Activated T-cell treated with anti-CD3 and anti-CD28 coated beads for 1 hour (primary cell): ENCODE measurements at places on chromosomes 3 and 15.

DNA sequence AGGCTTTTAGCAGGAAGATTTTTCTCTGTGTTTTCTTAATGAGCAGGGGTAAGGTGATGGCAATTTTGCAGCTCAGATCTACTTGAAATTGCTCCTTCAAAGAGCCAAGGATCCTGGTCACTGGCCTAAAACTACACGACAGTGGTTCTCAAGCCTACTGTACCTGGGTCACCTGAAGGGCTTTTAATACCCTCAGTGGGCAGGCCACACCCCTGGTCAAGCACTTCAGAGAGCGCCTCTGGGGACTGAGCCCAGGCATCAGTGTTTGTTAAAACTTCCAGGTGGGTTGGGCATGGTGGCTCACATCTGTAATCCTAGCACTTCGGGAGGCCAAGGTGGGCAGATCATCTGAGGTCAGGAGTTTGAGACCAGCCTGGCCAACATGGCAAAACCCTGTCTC, 158.4 kb downstream of the FAM43A start:
- no peak for DNase-seq

GRCh38 chr3:185318141-185318540, 44.8 kb upstream of the MAP3K13 start:
- no peak for DNase-seq

DNA sequence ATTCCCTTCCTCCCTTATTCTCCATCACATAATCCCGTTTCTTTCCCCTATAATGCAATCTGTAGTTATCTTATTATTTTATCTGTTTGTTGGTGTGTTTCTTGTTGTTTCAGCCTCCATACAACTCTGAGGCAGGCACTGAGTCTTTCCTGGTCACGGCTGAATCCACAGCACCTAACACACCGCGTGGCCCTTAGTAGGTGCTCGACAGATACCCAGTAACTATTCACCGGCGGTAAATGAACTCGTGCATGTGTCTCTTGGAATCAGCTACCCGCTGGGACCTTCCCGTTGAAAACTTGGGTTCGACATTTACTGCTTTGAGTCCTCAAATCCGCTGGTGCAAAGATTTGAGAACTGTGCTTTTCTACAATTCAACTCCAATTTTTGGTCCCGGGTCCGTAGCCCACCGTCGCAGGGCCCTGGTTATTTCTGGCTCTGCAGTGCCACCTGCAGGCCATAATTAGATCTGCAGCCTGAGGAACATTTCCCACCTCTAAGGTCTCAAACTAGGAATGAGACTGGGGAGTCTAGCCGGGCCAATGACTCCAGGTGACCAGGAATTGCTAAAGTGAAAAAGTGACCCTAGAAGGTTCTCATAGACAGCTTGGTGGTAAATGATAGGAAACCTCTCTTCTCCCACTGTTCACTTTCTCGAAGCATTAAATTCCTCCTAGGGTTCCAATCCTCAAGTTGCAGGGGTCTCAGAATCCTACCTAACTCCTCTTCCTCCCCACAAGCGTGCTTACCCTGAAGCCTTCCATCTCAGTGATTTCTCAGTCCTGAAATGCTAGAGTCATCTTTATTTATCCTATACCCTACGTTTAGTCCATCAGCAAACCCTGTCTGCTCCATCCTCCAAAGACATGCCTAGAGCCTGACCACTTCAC, 40.0 kb upstream of the TRH start:
- peak; percentile 14 for DNase-seq

DNA sequence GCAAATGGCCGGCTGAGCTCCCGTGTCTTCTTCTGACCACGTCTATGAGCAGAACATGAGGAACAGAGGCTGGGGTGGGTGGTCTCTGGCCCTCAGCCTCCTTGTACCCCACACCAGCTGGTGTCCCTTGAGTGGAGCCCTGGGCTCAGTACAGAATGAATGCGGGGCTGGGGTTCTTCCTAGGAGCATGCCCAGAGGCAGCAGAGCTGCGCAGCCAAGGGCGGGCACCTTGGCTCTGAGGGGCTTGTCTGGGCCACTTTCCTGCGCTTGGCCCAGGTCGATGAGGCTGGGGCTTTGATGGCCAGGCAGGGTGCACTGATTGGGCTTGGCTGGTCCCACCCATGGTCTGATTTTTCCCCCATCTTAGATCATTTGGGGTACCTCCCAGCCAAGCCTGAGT, 6.4 kb downstream of the SCN5A start:
- no peak for DNase-seq

GRCh38 chr3:126711121-126711760, 7.2 kb downstream of the CHCHD6 start:
- no peak for DNase-seq

GRCh38 chr3:127490271-127491023, 100.1 kb downstream of the TPRA1 start:
- DNase-seq, result no peak

GRCh38 chr15:79195802-79196201, 86.7 kb upstream of the ANKRD34C start:
- DNase-seq, result no peak

GRCh38 chr15:54582863-54583643, 604.8 kb downstream of the UNC13C start:
- DNase-seq, result no peak

DNA sequence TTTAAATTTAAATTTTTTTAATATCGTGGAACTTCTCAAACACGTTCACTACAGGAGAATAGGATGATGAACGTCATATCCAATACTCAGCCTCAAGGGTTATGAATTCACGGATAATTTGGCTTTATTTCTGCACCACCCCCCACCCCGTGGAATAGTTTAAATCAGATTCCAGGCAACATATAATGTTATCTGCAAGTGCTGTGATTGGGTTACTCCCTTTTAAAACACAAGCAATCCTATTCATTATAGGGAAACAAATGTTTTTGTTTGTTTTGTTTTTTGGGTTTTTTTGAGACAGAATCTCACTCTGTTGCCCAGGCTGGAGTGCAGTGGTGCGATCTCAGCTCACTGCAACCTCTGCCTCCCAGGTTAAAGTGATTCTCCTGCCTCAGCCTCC, 30.9 kb downstream of the BHLHE40 start:
- DNase-seq, result no peak

DNA sequence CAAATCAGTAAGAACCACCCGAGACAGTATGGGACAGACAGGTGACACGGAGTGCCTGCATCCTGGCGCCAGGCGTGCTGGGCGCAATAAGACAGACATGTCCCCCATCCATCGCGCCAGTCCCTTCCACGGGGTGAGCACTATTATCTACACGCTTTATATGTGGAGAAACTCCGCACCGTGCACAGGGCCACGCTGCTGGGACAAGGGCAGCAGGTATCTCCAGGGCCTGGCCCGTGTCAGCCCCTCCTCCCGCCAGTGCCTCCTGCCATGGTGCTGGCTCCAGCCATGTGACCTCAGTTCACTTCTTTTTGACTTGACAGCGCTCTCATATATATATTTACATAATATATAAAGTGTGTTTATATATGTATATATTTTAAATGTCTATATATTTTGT, 42.6 kb downstream of the TNK2 start:
- DNase-seq, result no peak

DNA sequence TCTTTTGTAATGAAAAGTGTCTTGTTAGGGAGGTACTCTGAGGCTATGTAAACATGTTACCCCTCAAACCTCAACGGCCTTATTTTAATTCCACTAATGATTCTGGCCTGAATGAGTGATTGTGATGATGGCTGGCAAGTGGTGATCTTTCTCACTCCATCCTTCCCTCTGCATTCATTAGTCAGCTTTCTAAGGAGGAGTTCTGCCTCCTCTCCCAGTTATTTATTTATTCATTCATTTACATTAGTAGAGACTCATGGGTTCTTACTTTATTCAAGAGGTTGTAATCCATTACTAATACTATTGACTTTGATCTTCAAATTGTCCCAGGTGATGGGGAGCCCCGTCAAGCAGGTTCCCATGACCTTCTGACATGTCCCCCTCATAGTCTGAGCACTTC, 35.3 kb downstream of the GNB5 start:
- DNase-seq, result no peak

GRCh38 chr3:127887321-127887720, 27.7 kb upstream of the KBTBD12 start:
- no peak for DNase-seq

- DNase-seq, result no peak
Measured at GRCh38 chr3:194330160-194330559, 21.0 kb downstream of the CPN2 start.

DNA sequence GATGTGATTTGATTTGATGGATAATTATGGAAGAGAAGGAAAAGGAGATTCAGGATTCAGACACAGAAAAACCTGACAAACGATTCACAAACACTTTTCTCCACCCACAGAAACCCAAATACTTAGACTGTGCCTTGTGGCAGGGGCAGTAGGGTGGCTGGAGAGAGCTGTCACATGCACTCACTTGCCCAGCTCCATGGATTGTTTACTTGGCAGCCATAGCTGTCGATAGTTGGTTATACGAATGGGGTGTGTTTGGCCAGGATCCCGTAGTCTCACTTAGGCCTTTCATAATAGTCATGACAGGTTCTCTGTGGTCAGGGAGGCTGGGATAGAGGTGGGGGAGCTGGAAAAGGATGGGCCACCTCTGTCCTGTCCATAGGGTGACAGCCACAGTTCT, 76.9 kb downstream of the CACNA1D start:
- DNase-seq, result no peak

DNA sequence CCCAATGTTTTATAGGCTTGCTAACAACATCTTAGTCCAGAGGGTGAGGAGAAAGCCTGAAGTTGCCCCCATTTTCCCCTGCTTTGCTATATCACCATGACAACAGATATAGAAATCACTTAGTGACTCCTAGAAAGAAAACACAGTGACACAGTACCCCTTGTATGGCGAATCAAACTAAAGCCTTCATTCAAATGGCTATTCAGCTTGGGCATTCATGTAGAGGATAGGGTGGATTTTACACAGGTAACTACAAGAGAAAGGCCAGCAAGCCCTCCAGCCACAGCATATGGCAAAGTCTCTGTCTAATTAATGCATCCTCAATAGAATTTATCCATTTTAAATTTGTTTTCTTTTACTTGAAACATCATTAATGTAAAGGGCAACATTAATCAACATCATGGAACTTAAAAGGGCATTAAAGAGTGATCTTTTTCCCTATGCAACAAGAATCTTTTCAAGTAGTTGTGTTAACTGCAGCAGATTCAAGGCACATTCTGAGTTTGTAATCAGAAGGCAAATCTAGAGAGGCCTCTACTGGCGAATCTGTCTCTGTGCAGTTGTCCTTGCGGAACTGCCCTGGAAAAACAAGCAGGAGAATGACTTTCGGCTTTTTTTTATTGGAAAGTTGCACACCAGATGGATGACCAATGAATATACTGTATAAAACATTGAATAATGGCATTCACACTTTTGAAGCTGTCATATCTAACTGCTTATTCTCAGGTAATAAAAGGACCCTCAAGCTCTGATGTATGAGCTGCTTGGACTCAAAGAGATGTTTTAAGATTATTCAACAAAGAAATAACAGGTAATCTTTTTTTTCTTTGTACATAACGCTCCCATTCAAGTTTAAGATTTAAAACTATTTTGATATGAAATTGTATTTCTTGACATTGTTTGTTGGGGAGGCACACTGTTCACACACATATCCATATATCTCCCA, 621.7 kb upstream of the AGTR1 start:
- no peak for DNase-seq

- DNase-seq, result no peak
Measured at GRCh38 chr15:99712415-99712814, 20.8 kb downstream of the LYSMD4 start.

GRCh38 chr3:181637056-181637455, 74.7 kb upstream of the SOX2 start:
- DNase-seq, result no peak

DNA sequence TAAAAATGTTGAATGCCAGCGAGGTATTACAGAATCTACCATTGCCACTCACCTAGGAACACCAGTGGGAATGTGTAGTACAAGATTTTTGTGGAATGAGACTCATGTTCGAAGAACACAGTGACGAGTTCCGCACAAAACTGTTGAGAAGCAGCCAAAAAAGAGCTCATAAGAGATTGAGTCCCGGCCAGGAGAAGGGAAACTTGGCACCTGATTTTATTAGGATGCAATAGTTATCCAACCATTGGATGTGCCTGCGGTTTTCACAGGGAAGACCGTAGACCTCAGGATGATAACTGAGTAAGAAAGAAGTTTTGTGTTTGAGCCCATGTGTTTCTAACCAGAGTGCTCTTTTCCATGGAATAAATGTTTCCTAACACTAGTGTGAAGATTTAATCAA, 88.9 kb downstream of the PTPRG start:
- no peak for DNase-seq

GRCh38 chr3:128050597-128050996, 1.6 kb upstream of the SEC61A1 start:
- no peak for DNase-seq

GRCh38 chr15:77944002-77944867, 133.3 kb downstream of the TBC1D2B start:
- no peak for DNase-seq

GRCh38 chr15:91710080-91710698, 143.3 kb upstream of the SLCO3A1 start:
- DNase-seq, result no peak

DNA sequence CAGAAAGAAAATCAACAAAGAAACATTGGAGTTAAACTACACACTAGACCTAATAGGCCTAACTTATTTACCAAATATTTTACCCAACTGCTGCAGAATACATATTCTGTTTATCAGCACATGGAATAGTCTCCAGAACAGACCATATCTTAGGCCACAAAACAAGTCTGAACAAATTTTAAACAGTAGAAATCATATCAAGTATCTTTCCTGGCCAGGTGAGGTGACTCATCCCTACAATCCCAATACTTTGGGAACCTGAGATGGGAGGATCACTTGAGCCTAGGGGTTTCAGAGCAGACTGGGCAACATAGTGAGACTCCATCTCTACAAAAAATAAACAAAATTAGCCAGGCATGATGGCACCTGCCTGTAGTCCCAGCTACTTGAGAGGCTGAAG, 18.1 kb upstream of the KPNA4 start:
- no peak for DNase-seq

DNA sequence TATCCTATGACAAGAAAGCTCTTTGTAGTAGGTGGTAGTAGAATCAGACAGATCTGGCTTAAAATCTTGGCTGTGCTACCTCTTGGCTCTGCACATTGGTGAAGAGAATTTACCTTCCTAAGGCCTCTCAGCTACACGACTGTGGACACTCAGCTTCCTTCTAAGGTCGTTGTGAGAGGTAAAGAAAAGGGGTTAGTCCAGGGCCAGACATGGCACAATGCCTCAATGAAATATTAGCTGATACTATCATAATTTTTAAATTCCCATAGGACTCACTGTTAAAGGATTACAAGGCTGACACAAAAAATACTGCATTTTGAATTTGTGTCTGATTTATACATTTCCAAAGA, 80.4 kb downstream of the IGF1R start:
- no peak for DNase-seq

- no peak for DNase-seq
Measured at GRCh38 chr3:124791639-124792151, 61.4 kb downstream of the UMPS start.

DNA sequence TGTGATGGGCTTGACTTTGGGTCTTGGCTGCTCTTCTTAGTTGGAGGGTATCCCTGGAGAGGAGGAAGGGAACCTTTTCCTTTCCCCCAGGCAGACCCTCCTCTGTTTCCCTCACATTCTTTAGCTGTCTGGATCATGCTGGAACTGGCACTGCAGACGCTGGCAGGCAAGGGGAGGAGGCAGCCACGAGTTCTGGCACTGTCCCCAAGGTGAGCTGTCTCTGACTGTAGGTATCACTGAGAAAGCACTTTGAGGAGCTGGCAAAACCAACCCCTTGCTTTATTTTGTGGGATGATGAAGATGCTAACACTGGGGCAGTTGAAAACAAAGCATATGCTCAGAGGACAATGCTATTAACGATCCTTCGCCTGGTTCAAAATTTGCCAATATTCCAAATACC, 175.0 kb downstream of the SOX2 start:
- DNase-seq, result no peak

GRCh38 chr15:51585986-51586385, 36.6 kb downstream of the DMXL2 start:
- no peak for DNase-seq
